CD4-positive, alpha-beta T cell treated with Interleukin-2 at 100 ng/mL for 4 hours (primary cell): ENCODE measurements at places on chromosomes 5 and 9.

GRCh38 chr9:113593682-113594281, 130.3 kb downstream of the RGS3 start:
- no peak for DNase-seq

DNA sequence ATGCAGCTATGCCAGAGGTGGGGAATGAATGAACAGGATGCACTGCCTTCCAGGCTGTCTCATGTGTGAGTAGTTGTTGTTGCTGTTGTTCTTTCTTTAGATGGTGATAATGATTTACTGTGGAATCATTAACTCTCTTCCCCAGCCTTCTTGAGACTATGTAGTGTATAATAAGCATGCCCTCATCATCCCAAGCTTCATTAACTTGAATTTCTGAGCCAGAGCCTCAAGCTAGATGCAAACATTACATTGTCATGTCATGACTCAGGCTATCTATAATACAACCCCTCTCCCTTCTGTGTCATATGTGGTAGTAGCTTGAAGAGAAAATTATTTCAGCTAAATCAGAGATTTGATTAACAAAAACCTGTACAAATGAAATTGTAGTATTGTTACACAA, 10.0 kb upstream of the ADAMTSL1 start:
- DNase-seq = no peak

GRCh38 chr9:32725066-32725860, 58.1 kb upstream of the TMEM215 start:
- DNase-seq = no peak

DNA sequence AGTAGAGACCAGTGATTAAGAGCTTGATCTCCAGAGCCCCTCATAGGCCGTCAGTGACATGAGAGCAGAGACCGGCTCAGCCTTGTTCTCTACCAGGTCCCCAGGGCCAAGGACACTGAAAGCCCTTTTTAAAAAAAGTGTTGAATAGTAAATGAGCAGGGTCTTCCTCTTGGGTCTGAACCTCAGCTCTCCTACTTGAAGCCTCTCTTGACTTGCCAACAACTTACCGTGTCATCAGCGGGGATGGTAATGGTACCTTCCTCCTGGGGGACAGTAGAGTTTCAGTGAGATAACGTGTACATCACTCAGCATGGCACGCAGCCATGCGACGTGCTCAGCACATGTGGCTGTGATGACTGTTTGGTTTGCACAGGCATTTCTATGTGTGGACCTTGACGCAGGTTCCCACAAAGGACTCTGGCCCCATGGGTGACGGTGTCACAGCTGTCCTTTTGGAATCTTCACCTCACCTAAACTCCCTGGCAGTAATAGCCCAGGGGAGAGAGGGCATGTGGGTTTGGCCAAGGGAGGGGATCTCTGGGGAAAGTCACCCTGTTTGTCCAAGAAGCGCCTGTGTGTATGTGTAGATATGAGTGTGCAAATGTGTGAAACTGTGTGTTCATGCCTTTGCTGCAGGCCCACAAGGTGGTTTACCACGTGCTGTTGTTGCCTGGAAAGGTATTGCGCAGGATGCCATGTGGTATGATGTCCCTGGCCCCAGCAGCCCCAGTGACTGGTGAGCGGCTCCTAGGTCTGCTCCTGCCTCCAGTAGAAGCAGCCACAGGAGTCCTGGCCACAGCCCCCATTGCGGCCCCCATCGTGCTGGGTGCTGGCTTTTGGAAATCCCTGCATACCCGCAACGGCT, 18.7 kb downstream of the ERGIC1 start:
- DNase-seq = no peak

DNA sequence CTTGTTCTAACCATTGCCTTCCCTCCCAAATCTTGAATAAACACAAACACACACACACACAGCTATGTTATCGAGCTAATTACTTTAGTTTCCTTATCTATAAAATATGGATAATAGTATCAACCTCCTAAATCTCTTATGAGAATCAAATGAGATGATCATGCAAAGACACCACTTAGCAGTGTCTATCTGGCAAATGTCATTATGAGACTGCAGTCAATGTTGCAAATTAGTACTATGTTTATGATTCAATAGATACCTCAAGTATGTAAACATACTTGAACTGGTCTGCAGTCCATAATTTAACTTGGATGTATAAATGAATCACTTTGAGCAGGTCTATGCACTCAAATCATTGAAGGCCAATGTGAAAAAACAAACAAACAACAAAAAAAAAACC, 22.2 kb upstream of the ERAP2 start:
- DNase-seq = no peak
